ENCODE measurements at places on chromosomes 1 and 21.

GRCh38 chr1:53992085-53992874, 25.7 kb downstream of the LDLRAD1 start:
- DNase-seq = no peak

DNA sequence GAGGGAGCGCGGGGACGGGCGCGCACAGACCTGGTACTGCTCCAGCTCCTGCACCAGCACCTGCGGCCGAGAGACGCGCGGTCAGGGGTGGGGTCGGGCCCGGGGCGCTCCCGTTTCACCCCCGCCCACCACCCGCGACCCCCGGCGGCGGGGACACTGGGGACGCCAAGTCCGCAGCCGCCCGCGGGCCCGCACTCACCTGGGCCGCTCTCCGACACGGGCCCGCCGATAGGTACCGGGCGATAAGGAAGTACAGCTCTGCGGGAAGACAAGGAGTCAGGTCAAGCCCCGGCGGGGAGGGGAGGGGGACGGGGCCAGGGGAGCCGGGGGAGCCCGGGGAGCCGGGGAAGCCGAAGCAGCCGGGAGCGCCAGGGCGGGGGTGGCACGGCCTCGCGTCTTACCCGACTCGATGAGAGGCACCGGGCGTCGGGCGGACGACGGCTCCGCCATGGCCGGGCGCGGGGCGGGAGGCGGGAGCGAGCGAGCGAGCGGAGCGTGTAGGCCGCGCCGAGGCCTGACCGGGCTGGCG, 326 bp downstream of the BRWD1 start:
- DNase-seq = no peak

DNA sequence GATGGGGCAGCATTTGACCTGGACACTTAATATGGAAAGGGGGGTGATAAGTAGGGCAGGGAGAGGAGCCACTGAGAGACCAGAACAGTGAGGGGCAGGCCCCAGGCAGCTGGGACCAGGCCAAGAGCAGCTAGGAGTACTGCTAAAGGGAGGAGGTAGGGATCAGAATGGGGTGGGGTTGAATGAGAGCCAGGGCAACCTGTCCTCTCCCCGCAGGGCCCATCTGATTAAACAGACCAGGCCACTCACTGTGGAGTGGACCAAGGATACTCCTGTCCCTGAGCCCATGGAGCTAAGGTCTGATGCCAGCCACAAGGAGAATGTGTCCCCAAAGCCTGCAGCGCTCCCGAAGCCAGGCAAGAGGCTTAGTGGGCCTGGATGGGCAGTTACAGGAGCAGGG, 2.1 kb downstream of the C1orf167 start:
- no peak for DNase-seq

- no peak for DNase-seq
These were observed 15.2 kb upstream of the CLSTN1 start for GRCh38 chr1:9838946-9839345.

DNA sequence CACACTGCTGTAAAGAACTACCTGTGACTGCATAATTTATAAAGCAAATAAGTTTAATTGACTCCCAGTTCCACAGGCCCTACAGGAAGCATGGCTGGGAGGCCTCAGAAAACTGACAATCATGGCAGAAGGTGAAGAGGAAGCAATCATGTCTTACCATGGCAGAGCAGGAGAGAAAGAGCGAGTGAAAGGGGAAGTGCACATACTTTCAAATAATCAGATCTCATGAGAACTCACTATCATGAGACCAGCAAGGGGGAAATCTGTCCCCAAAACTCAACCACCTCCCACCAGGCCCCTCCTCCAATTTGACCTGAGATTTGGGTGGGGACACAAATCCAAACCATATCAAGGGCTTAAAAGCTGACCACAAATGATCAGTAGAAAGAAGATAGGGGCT, 493.2 kb downstream of the PTPRC start:
- DNase-seq = no peak
